ENCODE measurements at places on chromosomes 6 and 20. TPM values are rescaled to one million over a fixed set of nuclear protein-coding genes. Genes with fewer than 3 reads are reported as not detected.

DNA sequence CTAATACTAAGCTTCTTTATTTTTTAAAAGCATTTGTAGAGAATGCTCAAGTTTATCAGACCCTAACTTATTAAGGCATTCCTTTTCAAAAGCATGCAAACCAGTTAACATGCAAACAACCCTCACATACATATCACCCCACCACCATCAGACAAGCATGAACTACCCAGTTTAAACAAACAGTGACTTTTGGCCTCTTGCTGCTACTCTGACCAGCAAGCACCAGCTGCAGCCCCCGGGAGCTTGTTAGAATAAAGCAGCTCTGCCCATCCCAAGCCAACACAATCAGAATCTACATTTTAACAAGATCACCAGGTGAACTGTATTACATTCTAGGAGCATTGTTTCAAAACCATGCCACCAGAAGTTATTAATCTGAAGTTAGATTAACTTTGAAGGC is 5.9 kb upstream of the NUP153 start:
- no peak overlapping the region for H3K4me3 ChIP-seq
- H3K4me1 ChIP-seq = peaks cover 6% of the 10 kb centered on the region
- DNase-seq = no peak
- no peaks in the 10 kb centered on the region for H3K27me3 ChIP-seq
- no peaks in the 10 kb centered on the region for H3K36me3 ChIP-seq

- H3K36me3 ChIP-seq = no peaks in the 10 kb centered on the region
These were observed 104.1 kb upstream of the SCAF8 start for GRCh38 chr6:154629127-154629526.

DNA sequence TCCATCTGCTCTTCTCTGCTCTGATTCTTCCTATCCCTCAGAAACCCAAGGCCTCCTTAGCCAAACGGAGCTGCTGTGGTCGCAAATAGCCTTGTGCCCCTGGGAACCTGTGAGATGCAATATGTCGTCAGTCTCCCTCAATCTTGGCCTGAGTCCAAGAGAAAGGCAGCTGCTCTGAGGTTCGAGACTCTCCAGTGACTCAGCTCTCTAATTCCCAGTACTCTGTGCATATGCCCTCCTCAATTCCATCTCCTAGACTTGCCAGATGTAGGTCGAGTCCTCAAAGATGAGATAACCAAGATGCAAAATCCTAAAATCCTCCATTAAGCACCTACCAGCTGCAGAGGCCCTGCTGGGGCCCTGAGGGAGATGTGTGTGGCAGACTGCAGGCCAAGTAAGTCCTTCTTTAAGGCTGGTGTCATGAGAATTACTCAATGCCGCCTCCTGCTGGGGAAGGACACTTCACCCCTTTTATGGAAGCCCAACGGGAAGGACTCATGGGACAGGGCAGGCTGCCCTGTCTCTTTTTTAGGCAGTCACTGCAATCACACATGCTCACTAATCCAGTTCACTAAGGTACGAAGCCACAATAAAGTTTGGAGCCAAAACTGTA is 28.5 kb downstream of the C6orf15 start:
- H3K4me1 ChIP-seq = peaks cover 12% of the 10 kb centered on the region
- H3K4me3 ChIP-seq = no peak overlapping the region

- H3K27ac ChIP-seq = no peak overlapping the region
- no peaks in the 10 kb centered on the region for H3K27me3 ChIP-seq
- H3K4me3 ChIP-seq = no peak overlapping the region
These were observed 16.6 kb upstream of the TFB1M start for GRCh38 chr6:155330922-155331321.

DNA sequence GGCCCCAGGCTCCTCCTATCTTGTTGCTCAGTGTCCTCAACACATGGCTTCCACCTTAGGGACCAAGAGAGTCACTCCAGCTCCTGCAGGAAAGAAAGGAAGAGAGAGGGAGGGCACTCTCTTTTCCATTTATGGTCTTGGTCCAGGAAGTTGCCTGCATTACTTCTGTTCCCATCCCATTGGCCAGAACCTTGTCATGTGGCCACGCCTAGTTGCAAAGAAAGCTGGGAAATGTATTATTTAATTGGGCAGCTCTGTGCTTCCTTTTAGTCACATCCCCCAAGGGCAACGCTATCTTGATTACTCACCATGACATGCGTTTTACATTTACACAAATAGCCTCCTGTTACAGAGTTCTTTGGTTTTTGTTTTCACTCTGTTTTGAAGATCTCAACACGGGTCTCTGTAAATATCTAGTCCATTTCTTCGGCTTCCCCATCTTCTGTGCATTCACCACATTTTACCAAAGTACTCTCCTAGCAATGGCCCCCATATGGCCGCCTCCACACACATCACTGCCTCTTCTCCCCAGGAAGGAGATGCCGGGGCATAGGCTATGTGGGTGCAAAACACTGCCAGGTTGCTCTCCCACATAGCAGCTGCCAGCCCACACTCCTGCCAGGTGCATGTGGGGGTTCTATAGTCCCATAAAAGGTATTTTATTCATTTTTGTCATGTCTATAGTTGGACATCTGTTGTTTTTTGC is 35.7 kb upstream of the ZMYND8 start:
- H3K36me3 ChIP-seq = no peaks in the 10 kb centered on the region
- no peak overlapping the region for H3K4me3 ChIP-seq
- H3K27ac ChIP-seq = peak overlapping the region; percentile 13
- DNase-seq = no peak
- H3K27me3 ChIP-seq = no peaks in the 10 kb centered on the region

DNA sequence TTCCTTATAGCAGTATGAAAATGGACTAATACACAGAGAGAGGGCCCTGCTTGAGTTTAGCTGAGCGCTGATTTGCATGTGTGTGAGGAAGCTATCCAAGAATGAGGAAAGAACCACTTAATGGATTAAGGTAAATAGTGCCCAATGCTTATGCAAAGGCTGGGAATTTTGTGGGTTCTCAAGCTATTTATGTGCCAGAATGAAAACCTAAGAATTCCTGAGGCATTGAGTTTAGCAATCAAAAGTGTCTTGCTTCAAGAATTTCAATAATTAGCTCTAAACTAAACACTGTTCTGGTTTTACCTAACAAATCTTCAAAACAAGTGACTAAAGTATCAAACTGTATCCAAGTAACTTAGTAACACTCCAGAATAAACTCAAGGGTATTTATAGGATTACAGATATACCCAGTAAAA is 7.0 kb upstream of the OR14J1 start:
- H3K4me1 ChIP-seq = no peaks in the 10 kb centered on the region
- H3K27ac ChIP-seq = no peak overlapping the region
- H3K4me3 ChIP-seq = no peak overlapping the region
- no peak for DNase-seq

DNA sequence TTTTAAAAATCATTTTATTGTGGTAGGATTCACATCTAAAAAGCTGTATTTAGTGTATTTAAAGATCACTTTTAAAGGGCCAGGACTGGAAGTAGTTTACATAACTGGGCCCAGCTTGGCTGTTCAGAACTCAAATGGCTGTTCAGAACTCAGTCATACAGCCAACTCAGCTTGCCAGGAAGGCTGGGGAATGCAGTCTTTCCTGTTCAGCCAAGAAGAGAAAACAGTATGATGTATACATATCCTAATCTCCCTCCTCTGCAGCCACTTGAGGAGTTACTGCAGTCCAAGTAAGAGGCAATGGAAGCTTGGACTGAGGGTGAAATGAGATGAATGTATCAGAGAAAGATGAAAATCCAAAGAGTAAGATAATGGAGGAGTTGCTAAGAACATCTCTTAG is 24.6 kb downstream of the DSTN start:
- H3K36me3 ChIP-seq = no peaks in the 10 kb centered on the region
- no peak overlapping the region for H3K4me3 ChIP-seq
- H3K27ac ChIP-seq = no peak overlapping the region
- no peak for DNase-seq
- H3K27me3 ChIP-seq = no peaks in the 10 kb centered on the region
- H3K4me1 ChIP-seq = no peaks in the 10 kb centered on the region

GRCh38 chr20:48047447-48047846 is 262.2 kb upstream of the SULF2 start:
- no peaks in the 10 kb centered on the region for H3K27me3 ChIP-seq
- no peaks in the 10 kb centered on the region for H3K4me1 ChIP-seq
- DNase-seq = no peak
- H3K36me3 ChIP-seq = no peaks in the 10 kb centered on the region
- H3K27ac ChIP-seq = no peak overlapping the region

DNA sequence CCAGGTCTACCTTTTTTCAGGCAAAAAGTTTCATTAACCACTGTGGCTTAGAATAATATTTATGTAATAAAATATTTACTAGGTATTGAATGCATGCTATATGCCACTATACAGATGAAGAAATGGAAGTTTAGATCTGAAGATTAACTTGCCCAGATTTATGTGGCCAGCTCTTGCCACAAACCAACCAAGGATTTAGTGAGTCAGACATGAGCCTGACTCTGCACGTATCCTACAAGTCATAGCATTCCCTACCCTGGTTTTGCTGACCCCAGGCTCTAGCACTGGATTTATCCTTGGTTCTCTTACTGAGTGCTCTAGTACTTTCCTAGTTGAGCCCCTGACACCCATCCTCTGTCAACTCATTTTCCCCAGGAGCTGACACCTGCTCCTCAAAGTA is 75.4 kb downstream of the ANKEF1 start:
- no peak overlapping the region for H3K27ac ChIP-seq
- H3K36me3 ChIP-seq = no peaks in the 10 kb centered on the region
- DNase-seq = no peak

- no peaks in the 10 kb centered on the region for H3K27me3 ChIP-seq
- peaks cover 13% of the 10 kb centered on the region for H3K4me1 ChIP-seq
- no peaks in the 10 kb centered on the region for H3K36me3 ChIP-seq
- no peak for DNase-seq
- H3K27ac ChIP-seq = no peak overlapping the region
These were observed 147.1 kb downstream of the ARID1B start for GRCh38 chr6:156924246-156924645.

GRCh38 chr6:30991891-30992290 is 8.4 kb downstream of the MUC21 start:
- no peaks in the 10 kb centered on the region for H3K27me3 ChIP-seq
- no peak for DNase-seq
- no peaks in the 10 kb centered on the region for H3K4me1 ChIP-seq
- H3K4me3 ChIP-seq = no peak overlapping the region
- no peak overlapping the region for H3K27ac ChIP-seq
- H3K36me3 ChIP-seq = no peaks in the 10 kb centered on the region

- no peak overlapping the region for H3K4me3 ChIP-seq
- H3K36me3 ChIP-seq = no peaks in the 10 kb centered on the region
- H3K27ac ChIP-seq = no peak overlapping the region
- no peaks in the 10 kb centered on the region for H3K27me3 ChIP-seq
These were observed 524.3 kb downstream of the EYS start for GRCh38 chr6:65182681-65183080.

DNA sequence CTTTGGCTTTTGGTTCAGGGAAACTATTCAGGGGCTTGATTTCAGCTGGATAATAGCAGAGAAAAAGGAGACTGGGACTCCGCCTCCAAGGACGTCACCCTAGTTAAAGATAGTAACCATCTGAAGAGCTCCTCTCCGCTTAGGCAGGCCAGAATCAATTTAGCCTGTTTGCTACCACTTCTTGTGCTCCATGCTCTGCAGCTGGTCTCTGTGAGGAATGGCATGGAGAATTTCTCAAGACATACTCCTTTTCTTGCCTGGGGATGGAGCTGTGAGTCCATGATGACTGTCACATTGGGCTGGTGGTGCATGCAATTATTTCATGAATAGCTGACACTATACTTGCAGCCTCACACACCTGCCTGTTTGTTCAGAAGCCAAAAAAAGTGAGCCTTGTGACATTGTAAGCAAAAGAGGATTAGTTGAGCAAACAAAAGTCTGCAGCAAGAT is 61.4 kb downstream of the TXLNB start:
- no peaks in the 10 kb centered on the region for H3K27me3 ChIP-seq
- DNase-seq = peak; percentile 39
- H3K27ac ChIP-seq = no peak overlapping the region

GRCh38 chr20:10225439-10226060 is 6.9 kb downstream of the SNAP25 start:
- peaks cover 5% of the 10 kb centered on the region for H3K27me3 ChIP-seq
- DNase-seq = no peak
- H3K36me3 ChIP-seq = no peaks in the 10 kb centered on the region
- H3K4me3 ChIP-seq = no peak overlapping the region
- no peaks in the 10 kb centered on the region for H3K4me1 ChIP-seq

DNA sequence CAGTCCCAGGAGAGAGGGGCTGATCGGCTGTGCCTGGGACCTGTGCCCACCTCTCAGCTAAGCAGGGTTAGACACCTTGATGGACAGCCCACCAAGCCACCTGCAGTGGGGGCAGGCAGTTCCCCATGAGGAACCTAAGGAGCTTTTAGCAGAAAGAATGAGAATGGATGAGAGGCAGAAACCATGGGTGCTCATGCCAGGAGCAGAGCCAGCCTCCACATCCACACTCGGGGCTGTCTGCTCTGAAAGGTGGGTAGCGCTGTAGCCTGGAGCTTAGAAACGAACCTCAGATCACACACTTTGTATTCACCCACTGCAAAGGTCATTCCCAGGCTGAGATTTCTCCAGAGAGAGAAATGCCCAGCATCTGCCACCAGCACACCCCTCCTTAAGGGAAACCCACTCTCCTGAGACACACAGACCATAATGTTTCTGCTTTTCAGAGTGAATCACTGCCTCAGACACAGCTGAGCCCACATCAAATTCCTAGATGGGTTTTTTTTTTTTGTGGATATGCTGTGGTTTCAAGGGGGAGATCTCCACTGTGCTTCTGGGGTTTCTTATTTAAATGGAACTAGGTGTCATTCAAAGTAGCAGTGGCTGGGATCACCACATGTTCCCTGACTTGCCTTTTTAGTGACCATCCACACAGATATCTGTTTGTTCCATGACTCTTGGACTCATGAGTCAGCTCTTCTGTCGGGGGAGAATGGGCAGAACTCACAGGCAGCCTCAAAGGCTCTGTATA is 218.9 kb downstream of the EYA2 start:
- H3K27ac ChIP-seq = no peak overlapping the region
- no peak overlapping the region for H3K4me3 ChIP-seq
- H3K27me3 ChIP-seq = no peaks in the 10 kb centered on the region
- H3K4me1 ChIP-seq = no peaks in the 10 kb centered on the region
- no peak for DNase-seq

GRCh38 chr6:145036848-145037567 is 698.3 kb downstream of the EPM2A start:
- DNase-seq = no peak
- H3K27me3 ChIP-seq = no peaks in the 10 kb centered on the region
- no peaks in the 10 kb centered on the region for H3K4me1 ChIP-seq
- no peak overlapping the region for H3K27ac ChIP-seq
- H3K36me3 ChIP-seq = no peaks in the 10 kb centered on the region

DNA sequence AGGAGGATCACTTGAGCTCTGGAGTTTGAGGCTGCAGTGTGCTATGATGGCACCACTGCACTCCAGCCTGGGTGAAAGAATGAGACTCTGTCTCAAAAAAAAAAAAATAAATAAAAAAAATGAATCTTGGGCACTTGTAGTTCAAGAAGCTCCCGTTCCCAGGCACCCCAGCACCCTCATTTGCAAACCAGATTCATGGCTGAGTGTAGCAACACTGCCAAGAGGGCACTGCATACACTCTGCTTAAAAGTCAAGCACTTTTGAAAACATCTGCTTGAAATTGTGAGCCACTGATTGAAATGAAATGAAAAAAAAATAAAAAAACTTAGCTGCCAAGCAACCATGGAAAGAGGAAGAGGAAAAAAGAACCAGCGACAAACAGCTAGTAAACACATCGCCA is 124.7 kb upstream of the SASH1 start:
- no peaks in the 10 kb centered on the region for H3K27me3 ChIP-seq
- no peak overlapping the region for H3K27ac ChIP-seq
- H3K4me1 ChIP-seq = no peaks in the 10 kb centered on the region
- H3K4me3 ChIP-seq = no peak overlapping the region
- no peaks in the 10 kb centered on the region for H3K36me3 ChIP-seq

The SLC26A8 gene
- total RNA-seq = not detected

The ZSCAN31 gene
- 2.2 TPM for total RNA-seq

The TCP11 gene
- total RNA-seq = not detected

The EEF1A1 gene
- 7,348 TPM for total RNA-seq

The BCAS1 gene
- 1.2 TPM for total RNA-seq

The EEF1A2 gene
- total RNA-seq = 0.35 TPM

The COL9A3 gene
- not detected for total RNA-seq

The ULBP2 gene
- 2.4 TPM for total RNA-seq

The HFE gene
- 1.5 TPM for total RNA-seq

The CTNNBL1 gene
- total RNA-seq = 59.1 TPM
